Right lobe of liver (tissue), 6 donors: ENCODE measurements at places on chromosomes 3 and 15. TPM values are rescaled to one million over a fixed set of nuclear protein-coding genes. Genes with fewer than 3 reads are reported as not detected.

- DNase-seq: peak; percentile 52
Measured at GRCh38 chr3:24829011-24829581, 334.4 kb upstream of the THRB start.

The NTRK3 gene
- total RNA-seq: 0.35 TPM

The IL20RB gene
- 6.6 TPM for total RNA-seq

DNA sequence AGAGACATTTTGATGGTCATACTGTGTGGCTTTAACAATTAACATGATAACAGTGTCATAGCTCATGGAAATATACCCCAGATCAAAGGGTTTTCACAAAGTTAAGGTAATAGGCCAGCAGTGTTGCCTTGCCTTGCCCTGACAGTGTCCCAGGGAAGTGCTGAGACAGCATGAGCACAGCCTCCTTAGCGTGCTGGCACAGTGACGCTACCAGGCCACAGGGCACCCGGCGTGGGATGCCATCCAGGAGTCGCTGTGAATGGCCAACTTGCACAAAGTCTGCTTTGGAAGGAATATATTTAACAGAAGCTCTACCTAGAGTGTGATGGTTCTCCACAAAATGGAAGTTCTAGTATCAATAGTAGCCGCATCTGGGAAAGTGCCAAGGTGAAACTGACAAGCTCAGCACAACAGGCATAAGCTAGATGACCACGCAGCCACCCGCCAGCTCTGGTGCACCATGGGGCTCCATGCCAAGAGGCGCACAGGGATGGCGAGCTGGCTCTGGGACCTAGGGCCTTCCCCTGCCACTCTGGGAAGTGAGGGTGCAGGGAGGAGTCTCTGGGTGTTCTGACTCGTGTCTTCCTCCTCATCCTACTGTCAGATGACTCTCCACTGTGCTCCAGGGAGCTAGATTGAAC lies 86.2 kb downstream of the GABRB3 start:
- DNase-seq: no peak

DNA sequence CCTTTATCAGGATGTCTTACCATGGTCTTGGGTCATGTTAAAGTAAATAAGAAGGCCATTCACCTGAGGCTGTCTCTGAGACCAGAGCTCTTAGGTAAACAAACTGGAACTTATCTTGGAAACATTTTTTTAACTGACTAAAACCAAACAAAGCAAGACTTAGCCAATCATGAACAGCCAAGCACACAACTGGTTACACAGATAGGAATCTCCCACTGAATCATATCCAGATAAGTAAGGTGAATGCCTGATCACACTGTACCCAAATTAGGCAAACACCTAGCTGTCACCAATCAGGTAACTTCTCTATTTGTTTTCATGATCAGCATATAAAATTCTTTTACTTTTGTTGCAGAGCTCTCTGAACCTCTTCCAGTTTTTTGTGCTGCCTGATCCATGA lies 205.4 kb downstream of the CNTN3 start:
- DNase-seq: no peak

The CD200 gene
- 0.25 TPM for total RNA-seq

The P2RY14 gene
- total RNA-seq: 0.18 TPM

- no peak for DNase-seq
Measured at GRCh38 chr15:41832875-41833274, 5.0 kb downstream of the JMJD7 start.

DNA sequence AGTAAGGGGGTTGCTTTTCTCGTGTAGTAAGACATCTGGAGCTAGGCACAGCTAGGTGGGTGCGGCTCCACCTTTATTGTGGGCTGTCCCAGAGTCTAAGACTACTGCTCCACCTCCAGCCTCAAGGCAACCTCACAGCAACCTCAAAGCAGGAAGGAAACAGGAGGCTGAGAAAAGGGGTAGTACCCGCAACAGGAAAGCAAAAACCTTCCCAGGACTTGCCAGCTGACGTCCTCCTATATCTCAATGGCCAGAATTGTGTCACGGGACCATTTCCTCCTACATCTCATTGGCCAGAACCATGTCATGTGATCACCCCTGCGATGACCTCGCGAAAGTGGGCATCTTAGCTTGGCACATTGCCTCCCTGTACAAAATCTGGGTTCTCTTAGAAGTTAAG lies 4.3 kb upstream of the GPR160 start:
- no peak for DNase-seq

- DNase-seq: no peak
Measured at GRCh38 chr3:99473321-99473751, 165.1 kb upstream of the COL8A1 start.

GRCh38 chr3:37945156-37945806 lies 45.3 kb upstream of the VILL start:
- DNase-seq: no peak

- DNase-seq: peak; percentile 63
Measured at GRCh38 chr15:99486371-99487336, 79.1 kb upstream of the MEF2A start.

DNA sequence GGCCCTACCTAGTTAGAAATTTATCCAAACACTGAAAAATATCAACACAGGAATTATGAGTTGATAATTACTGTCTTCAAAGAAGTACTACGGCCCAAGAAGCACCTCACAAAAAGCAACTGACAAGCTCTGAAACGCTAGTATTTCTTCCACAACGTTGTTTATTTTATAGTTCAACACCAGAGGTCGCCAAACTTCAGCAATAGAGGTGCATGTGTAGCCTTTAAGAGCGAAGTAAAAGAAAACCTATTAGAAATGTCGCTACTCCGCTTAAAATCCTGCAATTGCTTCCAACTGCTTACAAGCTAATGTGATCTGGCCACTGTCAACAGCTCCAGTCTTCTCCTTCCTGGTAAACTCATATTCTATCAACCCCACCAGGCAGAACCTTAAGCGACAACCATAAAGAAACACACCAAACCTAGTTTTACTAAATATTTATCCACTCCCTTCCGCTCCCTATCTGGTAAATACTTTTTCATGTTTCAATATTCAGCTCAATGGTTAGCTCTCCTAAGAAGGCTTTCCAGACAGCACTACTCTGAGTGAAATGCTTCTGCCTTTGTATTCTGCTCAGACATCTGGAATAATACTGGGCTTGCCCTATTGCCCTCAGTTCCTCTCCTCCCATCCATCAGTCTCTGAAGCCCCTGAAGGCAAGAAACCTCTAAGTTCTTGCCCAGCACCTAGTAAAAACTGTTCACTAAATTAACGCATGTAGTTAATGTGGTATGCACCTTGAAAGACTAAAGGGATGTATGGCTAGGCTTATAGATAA lies 110.2 kb downstream of the NR1I2 start:
- DNase-seq: no peak

The SUSD5 gene
- 0.20 TPM for total RNA-seq

GRCh38 chr3:186465508-186465907 lies 78.7 kb downstream of the CRYGS start:
- DNase-seq: no peak

The COMMD2 gene
- total RNA-seq: 13.9 TPM

DNA sequence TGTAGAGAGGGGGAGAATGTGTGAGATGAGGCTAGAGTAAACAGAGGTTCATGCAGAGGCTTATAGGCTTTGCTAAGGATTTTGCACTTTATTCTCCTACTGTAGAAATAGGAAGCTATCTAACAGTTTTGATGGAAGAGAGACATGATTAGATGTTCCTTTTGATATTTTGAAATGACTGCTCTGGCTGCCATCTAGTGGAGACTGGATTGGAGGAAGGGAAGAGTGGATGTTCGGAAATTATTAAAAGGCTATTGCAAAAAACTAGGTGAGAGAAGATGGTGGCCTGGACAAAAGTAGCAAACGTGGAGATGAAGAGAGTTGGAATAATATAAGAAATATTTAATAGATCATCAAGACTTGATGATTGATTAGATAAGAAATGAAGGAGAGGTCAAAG lies 42.2 kb downstream of the SYN2 start:
- no peak for DNase-seq

- DNase-seq: no peak
Measured at GRCh38 chr15:92519709-92520108, 126.0 kb downstream of the ST8SIA2 start.

- peak; percentile 25 for DNase-seq
Measured at GRCh38 chr3:113685956-113686721, 10.3 kb downstream of the USF3 start.

The IL12A gene
- total RNA-seq: not detected

DNA sequence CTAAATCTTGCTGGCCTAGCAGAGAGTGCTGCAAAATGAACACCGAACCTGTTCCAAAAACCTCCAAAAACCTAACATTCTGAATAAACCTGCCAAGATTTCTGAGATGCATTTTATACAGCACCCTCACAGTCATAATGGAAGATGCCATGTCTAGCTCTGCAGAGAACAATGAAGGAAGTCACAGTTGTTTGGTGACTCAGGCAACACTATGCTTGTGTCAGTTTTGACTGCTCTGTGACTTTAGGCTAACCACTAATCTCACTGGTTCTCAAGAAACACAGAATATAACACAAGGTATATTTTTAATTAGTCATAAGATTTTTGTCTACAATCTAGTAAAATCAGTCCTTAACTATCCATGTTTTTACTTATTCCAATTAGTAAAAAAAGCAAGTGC lies 606.6 kb downstream of the TBL1XR1 start:
- DNase-seq: no peak

The MTMR10 gene
- 26.1 TPM for total RNA-seq

GRCh38 chr15:29820394-29821154 lies 1.7 kb downstream of the TJP1 start:
- no peak for DNase-seq

- no peak for DNase-seq
Measured at GRCh38 chr3:153866901-153867300, 254.3 kb upstream of the ARHGEF26 start.

GRCh38 chr3:4570840-4571621 lies 77.9 kb downstream of the ITPR1 start:
- DNase-seq: no peak

- DNase-seq: no peak
Measured at GRCh38 chr3:125213364-125213755, 812 bp upstream of the SLC12A8 start.

- DNase-seq: no peak
Measured at GRCh38 chr3:139619484-139619883, 58.3 kb downstream of the NMNAT3 start.
